ENCODE measurements at places on chromosomes 5 and 9.
A peak's percentile ranks its signal among the peaks of the same experiment; 100 is the strongest.

DNA sequence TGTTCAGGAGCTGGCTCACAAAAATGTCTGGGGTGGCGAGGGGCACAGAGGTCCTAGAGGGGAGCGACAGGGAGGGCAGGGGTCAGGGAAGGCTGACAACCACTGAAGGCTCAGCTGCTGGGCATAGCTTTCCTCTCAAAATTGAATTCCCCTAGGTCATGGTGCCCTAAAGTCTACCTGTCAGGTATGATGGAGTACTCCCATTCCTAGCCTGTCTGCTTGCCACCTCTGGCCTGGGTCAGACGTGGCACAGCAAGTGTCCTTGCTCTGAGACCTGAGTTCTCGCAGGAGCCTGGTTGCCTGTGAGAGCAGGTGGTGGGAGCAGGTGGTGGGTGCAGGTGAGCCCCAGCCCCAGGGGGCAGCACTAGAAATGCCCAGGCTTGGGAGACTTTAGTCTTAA is 175.4 kb downstream of the PJA2 start:
- no peak for DNase-seq

GRCh38 chr5:140018096-140018481 is 25.0 kb downstream of the NRG2 start:
- no peak for DNase-seq

DNA sequence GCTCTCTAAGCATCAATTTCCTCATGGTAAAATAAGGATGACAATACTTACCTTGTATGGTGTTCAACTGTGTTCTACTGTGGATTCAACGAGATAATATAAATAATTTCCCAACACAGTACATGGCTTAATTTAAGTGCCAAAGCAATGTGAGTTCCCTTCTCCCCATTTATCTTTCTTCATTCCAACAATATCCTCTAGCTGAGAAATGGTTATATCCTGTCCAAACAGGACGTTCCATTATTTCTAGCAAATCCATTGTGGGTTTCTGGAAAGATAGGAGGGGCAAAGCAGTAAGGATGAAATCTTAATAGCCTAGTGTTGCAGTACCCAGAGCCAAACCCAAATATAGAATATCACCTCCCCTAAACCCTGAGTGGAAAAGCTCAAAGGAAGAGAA is 22.0 kb downstream of the ABCA1 start:
- DNase-seq, result no peak

GRCh38 chr5:67350618-67351201 is 154.1 kb upstream of the CD180 start:
- DNase-seq, result no peak

DNA sequence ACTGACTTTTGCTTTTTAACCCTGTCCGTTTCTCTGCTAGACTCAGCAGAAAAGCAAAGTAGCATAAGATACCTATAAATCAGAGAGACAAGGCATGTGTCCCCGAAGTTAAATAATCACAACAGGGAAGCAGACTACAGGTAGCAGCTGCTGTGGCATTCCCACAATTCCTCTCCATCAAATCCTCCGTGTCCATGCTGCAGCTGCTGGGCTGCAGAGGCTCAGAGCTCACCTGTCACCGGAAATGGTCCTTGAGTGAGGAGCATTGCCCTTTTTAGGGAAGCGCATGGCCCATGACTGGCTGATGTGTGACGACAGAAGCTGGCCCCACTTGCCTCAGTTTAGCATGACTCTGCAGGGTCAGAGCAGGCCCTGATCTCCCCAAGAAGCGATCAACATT is 125.0 kb downstream of the MSX2 start:
- no peak for DNase-seq

- DNase-seq, result no peak
These were observed 40.4 kb downstream of the C5 start for GRCh38 chr9:121009650-121010049.

- DNase-seq, result no peak
These were observed 504.9 kb downstream of the NR2F1-AS1 start for GRCh38 chr5:93076096-93076495.

- no peak for DNase-seq
These were observed 161.4 kb downstream of the PDZD2 start for GRCh38 chr5:31800351-31800750.

DNA sequence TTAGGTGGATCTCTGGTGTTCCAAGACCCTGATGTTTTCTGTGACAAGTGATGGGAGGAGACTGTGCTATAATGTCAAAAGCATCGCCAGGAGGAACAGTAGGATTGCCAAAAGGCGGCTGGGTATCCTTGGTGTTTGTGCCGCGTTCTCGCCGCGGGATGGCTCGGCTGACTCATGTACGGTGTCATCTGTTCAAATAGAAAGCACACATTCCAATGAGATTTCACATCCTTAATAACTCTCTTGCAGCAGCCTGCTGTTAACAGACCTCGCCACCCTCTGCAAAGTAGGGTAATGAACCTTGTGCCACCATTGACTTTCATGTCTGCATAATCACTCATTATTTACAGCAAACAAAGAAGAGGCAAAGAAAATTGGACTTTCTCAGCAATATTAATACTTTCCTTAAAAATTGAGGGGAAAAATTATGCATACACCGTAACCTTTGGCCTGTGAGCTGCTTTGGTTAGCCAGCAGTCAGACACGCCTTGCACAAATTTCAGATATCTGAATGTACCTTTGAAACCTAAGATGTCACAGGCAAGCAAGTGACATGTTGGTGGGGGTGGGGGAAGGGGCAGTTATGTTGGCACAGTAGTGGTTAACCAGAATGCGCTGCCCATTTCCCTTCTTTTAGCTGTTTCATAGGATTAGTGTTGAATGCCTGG is 289.4 kb downstream of the EFNA5 start:
- DNase-seq, result no peak

GRCh38 chr5:158135682-158136179 is 276.8 kb upstream of the CLINT1 start:
- peak; percentile 34 for DNase-seq

- no peak for DNase-seq
These were observed 182.5 kb downstream of the FRMD3 start for GRCh38 chr9:83355729-83356151.

DNA sequence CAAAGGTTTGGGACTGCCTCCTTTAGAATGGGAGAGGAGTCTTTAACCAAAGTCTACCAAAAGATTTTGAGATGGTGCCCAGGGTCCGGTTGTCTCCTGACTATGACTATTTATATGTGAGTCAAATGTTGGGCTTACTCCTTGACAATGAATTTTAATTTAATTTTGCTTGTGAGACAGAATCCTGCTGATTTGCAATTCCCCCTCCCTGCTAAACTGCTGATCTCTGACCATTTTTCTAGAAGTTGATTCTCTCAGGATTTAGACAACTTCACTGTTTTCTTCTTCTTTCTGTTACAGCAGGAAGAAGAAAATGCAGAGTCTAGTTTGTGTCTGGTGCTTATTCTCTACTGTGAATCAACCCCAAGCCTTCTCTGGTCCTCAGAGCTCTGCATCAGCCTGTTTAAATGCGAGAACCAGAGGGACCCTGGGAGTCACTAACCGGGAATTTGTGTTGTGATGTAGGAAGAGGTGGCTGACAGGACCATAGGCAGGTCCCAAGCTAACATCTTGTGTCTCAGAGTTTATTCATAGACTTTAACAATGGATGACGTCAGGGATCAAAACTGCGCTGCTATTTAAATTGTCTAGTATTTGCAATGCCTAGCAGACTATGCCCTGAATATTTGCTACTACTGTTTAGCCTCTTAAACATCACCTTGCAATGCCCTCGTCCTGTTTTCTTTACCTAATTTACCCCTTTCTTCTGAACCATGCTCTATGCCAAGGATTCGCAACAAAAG is 124.0 kb upstream of the TAF11L2 start:
- DNase-seq, result no peak

- DNase-seq, result peak; percentile 57
These were observed 10.8 kb upstream of the SPATA24 start for GRCh38 chr5:139414581-139415130.

GRCh38 chr5:64836190-64836755 is 67.5 kb downstream of the CWC27 start:
- no peak for DNase-seq

GRCh38 chr5:99104538-99105132 is 175.8 kb upstream of the CHD1 start:
- no peak for DNase-seq

DNA sequence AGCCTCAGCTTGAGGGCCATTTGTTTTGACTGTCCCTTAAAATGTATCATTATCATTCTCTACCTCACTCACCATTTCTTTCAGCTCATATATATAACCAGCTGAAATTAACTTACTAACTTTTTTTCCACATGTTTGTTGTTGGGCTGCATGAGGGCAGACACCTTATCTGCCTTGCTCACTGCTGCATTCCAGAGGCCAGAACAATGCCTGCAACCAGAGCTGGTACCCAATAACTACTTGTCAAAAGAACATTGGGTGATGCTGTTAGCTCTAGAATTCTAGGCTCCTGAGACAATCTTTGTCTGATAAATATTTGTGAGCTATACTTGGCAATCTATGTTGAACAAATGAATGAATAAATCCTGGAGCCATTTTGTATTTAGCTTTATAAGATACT is 68.3 kb downstream of the HTR4 start:
- DNase-seq, result no peak

DNA sequence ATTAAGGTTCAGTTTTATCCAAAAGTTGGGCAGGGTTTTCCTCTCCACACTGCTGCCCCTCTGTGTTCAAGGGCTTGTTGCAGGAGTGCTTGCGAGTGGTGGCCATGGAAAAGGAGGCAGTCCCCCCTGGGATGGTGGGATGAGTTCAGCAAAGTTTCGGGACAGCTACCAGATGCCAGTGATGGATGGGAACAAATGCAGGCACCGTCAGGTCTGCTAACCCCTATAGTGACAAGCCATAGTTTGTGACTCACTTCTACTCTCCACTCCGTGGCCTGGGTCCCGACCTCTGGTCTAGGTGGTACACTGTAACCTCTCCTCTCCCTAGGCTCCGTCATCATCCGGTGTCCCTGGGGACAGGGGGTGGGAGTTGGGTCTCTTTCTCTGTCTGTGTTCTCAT is 3.8 kb upstream of the RNF14 start:
- no peak for DNase-seq

GRCh38 chr9:4939118-4939561 is 45.9 kb upstream of the JAK2 start:
- DNase-seq, result no peak

Measured in left hindlimb (tissue), 1 donor.